GF-D8 (cell line): ENCODE measurements at places on chromosomes 1 and 21.
A peak's percentile ranks its signal among the peaks of the same experiment; 100 is the strongest.

- DNase-seq, result no peak
These were observed 77.6 kb upstream of the IFFO2 start for GRCh38 chr1:19033926-19034680.

- DNase-seq, result no peak
These were observed 95.0 kb downstream of the EPHB2 start for GRCh38 chr1:22805672-22806038.

DNA sequence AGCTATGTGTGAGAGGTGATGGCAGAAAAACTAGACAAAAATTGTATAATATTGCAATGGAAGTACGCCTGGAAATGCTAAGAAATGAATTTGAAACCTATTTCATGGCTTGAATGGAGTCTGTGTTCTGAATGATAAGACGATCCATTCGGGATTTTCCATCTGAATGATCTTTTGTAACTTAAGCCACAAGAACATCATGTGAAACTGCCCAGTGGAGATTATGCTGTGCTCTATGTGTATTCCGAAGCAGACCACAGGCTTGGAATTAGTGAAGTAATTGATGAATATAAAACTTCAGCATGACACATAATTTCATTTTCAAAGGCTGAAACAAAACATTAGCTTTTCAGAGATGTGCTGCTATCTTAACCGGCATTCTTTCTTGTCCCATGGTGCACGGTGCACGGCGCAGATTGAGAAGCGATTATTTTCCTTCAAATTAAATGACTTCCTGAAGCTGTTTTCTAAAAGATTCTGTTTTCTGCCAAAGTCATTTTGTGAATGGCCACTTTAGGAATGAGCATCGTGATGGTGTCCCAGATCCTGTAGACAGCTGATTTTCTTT, 652.9 kb downstream of the PLA2G4A start:
- DNase-seq, result no peak

DNA sequence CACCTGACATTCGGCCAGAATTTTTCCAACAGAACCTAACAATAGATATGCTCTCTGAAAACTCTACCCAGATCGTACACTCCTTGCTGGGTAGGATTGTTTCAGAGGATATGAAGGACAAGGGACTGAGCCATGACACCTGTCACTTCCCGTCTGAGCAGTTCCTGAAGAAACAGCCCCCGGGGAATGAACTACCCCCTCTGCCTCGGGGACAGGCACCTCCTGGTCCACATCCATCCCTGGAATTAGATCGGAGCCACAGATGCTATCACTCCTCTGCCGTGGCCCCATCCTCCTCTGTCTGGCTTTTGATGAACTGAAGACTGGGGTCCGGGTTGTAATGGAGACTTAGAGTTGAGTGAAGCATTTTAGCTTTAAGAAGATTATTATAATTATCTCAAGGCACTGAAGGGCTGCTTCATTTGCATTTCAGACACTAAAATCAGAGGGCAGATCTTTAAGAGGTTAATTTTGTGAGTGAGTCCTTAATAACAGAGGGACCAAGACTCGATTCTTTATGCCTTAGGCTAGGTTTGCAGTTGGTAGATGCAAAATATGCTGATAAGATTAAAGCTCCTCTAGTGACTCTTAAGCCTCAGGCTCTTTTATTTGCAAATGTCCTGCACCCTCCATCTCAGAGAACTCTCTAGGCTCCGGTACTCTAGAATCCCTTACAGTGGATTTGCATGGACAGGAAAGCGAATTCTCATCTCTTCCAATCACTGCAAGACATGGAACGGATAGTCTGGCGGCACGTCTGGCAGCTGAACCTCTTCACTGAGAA, 333.8 kb downstream of the KIF26B start:
- no peak for DNase-seq

- DNase-seq, result peak; percentile 60
These were observed 200.0 kb downstream of the GABPA start for GRCh38 chr21:25934771-25935224.

GRCh38 chr1:64917328-64917861, 49.0 kb downstream of the JAK1 start:
- no peak for DNase-seq

DNA sequence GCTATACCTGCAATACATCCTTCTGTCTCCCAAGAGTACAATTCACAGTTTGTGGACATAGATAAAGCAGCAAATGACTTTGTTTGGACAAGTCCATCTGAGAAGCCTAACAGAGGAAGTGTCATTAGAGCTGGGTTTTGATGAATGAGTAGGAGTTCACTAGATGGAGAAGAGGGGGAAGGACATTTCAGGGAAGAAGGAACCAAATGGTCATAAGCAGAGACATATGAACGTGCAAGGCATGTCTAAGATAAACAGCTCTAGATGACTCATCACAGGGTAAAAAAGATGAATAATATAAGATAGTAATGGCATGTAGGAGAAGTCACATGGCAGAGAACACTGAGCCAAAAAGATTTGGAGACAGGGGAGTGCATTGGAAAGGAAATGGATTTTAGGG, 54.5 kb downstream of the HMGB4 start:
- no peak for DNase-seq

GRCh38 chr1:161196521-161197451, 2.1 kb downstream of the ADAMTS4 start:
- DNase-seq, result no peak

- DNase-seq, result no peak
These were observed 136.1 kb downstream of the GREM2 start for GRCh38 chr1:240475832-240476231.

DNA sequence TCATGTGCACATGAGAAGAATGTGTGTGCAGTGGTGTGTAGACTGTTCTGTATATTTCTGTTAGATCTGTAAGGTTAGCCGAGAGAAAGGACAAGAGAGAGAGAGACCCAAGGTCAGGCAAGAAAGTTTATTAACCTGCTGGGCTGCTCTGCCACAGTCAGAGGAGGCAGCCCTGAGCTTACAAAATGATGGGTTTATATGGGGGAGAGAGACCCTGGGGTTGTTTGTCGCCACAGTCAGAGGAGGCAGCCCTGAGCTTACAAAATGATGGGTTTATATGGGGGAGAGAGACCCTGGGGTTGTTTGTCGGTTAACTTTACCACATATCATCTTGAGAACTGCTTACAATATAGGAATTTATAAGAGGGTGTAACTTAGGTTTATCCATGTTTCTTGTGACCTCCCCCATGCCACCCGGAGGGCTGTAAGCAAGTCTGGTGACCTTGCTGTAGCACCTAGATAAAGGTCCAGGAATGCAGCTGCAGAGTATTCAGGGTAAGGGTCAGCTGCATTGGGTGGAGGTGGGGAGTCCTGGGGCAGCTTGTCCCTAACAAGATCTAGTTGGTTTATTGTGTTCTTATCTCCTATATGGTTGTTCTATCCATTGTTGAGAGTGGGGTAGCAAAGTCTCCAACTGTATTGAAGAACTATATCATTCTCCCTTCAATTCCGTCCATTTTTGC, 9.3 kb upstream of the ZBTB40 start:
- no peak for DNase-seq

GRCh38 chr1:2340086-2340917, 51.1 kb downstream of the MORN1 start:
- no peak for DNase-seq

GRCh38 chr1:22489823-22490222, 38.2 kb downstream of the ZBTB40 start:
- peak; percentile 12 for DNase-seq

DNA sequence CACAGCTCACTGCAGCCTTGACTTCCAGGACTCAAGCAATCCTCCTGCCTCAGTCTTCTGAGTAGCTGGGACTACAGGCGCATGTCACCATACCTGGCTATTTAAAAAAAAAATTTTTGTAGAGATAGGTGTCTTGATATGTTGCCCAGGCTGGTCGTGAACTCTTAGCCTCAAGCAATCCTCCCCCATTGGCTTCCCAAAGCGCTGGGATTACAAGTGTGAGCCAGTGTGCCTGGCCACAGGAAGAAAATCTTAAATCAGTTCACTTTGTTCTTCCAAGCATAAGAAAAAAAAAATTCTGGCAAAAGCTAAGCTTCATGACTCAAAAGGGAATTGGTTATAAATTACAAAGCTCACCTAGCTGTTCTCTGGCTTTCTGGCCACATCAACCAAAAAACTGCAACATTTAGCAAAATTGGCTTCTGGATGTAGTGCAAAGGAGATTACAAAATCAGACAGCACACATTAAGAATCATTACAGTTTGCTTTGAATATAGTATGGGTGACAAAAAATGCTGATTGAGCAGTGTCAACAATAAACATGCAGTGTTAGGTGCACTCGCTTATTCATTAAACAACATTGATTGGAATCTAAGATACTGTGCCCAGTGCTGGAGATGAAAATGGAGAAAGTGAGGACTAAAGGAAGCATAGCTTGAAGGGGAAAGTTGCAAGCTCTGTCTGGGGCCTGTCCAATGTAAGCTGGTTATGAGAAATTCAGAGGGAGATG, 76.7 kb downstream of the KCTD3 start:
- no peak for DNase-seq

DNA sequence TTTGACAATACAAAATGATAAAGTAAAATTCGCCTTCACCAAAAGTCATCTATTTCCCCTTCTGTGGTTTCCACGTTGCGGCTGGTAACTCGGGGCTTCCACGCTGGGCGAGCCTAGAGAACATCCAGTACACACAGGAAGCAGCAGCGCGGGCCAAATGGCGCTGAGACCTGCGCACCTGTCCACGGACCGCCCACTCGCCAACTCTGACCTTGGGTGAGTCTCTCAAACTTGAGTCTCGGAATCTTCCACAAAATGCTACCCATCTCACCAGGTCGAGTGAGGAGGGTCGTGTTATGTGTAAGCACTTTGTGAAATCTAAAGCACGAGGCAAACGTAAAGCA, 820 bp upstream of the TTF2 start:
- DNase-seq, result peak; percentile 22

GRCh38 chr1:246226041-246226440, 281.0 kb downstream of the SMYD3 start:
- DNase-seq, result no peak

DNA sequence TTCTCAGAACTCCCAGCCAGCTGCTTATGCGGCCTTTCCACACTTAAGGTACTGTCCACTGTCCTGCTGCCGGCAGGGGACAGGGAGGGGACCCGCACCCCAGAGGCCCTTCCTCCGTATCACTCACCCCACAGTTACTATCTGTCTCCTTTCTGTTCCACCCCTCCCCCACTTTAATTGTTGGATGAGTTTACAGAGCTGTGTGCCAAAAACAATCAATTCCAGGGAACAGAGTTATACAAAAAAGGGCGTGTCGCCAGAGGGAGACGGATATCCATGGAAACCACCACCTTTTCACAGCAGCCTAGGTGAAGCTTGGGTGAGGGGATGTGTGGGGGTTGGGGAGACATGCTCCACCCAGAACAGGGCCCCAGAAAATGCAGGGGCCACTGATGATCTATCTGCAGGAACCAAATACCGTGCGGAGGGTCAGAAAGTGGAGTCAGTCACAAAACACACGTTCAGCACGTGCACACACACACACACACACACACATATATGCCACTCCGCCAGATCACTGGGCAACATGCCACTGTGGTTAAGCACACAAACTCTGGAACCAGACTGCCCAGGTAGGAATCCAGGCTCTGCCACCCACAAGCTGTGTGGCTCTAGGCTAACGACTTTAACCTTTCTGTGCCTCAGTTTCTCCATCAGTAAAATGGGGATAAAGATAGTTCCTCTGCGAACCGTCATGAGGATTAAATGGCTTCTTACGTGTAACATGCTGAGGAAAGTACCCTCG, 30.5 kb downstream of the CASZ1 start:
- no peak for DNase-seq

DNA sequence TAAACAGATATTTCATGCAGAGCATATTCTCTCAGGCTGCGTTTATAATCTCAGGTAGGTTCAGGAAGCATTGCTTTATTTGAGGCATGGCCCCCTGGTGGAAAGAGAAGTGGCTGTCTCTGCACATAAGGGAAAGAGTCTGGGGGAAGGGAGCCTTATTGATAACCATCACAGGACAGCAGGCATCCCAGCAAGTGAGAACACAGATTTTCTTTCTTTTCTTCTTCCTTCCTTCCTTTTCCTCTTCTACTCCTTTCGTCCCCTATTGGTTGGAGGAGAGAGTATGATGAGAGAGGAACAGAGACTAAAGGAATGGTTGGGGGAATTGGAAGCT, 21.9 kb downstream of the TSNAX start:
- DNase-seq, result no peak

- peak; percentile 72 for DNase-seq
These were observed 450.7 kb downstream of the PTPRC start for GRCh38 chr1:199089393-199090122.

GRCh38 chr1:10056599-10056987, 23.8 kb downstream of the UBE4B start:
- no peak for DNase-seq

DNA sequence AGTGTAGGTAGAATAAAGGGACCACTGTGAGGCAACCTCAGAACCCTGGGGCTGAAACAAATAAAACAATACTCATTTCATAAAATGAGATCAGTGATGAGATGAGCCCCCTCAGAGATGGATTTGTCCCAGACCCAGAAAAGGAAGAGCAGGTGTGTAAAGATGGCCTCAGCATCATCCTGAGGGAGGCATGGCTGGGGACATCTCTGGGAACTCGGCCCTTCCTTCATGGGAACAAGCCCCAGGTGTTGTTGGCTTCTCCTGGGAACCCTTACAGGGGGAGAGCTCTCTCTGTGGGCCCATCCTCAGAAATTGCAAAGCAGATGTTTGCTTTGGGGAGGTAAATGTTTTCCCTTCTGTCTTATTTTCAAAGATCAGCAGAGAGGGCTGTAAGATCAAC, 133.2 kb upstream of the USP24 start:
- no peak for DNase-seq

- DNase-seq, result no peak
These were observed 2.7 kb upstream of the PRDM16 start for GRCh38 chr1:3066250-3066711.

GRCh38 chr1:42888013-42888633, 41.7 kb downstream of the ZNF691 start:
- DNase-seq, result no peak

- no peak for DNase-seq
These were observed 23.1 kb upstream of the HFM1 start for GRCh38 chr1:91427741-91428140.

GRCh38 chr1:13956393-13956792, 256.4 kb downstream of the PRDM2 start:
- no peak for DNase-seq

DNA sequence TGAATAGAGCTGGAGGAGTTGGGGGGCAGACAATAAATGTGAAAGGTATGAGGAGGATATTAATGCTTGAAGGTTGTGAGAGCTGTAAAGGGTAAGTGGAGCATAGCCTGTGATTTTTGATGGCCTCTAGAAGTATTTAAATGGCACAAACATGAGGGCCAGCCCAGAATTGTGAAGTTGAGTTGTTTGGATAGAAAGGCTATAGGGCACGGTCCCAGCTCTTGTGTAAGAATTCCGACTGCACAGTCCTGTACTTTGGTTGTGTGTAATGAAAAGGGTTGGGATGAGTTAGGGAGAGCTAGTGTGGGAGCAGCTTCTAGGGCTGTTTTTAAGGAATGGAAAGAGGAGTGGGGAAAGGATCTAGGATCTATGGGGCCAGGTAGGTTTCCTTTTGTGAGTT, 665.5 kb downstream of the USP25 start:
- DNase-seq, result no peak

DNA sequence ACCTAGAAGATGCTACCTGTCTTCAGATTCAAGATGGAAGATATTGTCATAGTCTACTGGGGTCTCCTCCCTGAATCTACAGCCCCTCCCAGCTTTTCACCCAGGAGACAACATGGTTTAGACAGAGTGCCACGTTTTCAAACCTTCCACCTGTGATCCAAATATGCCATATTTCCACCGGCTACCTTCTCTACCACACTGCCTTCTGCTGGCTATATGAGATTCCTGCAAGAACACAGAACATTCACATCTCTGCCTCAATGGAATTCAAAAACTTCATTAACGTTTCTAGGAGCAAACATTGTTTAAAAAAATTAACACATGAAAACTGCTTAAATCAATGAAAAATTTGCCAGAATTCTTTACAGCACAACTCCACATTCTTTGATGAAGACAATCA, 12.9 kb upstream of the LELP1 start:
- no peak for DNase-seq
